ENCODE measurements at places on chromosomes 2 and 18. TPM values are rescaled to one million over a fixed set of nuclear protein-coding genes. Genes with fewer than 3 reads are reported as not detected.

The LAMA1 gene
- total RNA-seq = not detected

The SERPINB8 gene
- total RNA-seq = 25.5 TPM

The RAD51AP2 gene
- not detected for total RNA-seq

The HOXD10 gene
- not detected for total RNA-seq

GRCh38 chr2:99555404-99555803, 65.6 kb upstream of the REV1 start:
- no peak overlapping the region for H3K4me3 ChIP-seq
- no peak overlapping the region for H3K27ac ChIP-seq
- DNase-seq = no peak
- H3K36me3 ChIP-seq = no peaks in the 10 kb centered on the region

DNA sequence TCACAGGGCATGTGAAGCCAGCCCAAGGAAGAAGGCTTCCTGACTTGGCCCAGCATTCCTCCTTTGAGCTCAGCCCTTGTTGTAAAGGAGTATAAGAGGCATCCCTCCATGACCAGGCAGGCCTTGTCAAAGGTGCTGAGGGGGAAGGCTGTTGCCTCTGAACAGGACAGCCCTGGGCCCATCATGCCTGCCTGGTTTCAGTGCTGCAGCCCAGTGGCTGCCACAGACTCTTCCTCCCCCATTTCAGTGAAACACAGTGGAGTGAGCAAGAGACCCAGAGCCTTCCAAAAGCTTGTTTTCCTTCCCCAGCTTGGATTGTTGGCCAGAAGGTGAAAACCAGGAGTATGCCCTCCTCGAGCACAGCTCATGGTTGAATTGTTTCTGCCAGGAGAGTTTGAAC, 19.9 kb upstream of the RPL37A start:
- peaks cover 19% of the 10 kb centered on the region for H3K4me1 ChIP-seq
- H3K36me3 ChIP-seq = peaks cover 50% of the 10 kb centered on the region
- DNase-seq = no peak
- no peak overlapping the region for H3K4me3 ChIP-seq
- no peak overlapping the region for H3K27ac ChIP-seq

DNA sequence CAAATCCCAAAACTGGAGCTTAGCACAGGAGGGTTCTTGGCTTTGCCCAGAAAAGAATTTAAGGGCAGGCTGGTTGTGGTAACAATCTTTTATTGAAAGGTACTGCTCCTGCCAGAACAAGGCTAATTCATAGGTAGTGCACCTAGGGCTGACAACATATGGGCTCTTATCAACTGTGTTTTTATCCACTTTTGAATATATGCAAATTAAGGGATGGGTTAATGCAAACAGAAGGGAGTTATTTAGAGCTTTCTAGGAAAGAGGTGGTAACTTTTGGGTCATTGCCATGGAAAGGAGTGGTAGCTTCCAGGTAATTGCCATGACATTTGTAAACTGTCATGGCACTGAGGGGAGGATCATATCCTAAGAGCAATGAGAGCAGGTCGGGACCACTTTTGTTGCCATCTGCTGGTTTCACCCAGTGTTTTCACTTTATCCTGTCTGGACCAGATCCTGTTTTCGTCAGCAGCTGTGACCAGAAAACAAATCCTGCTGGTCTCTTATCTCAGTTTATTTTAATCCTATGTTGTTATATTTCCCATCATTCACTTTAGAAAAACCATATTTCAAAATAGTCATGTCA, 981 bp downstream of the C2orf66 start:
- H3K4me1 ChIP-seq = no peaks in the 10 kb centered on the region
- no peak overlapping the region for H3K4me3 ChIP-seq
- no peaks in the 10 kb centered on the region for H3K36me3 ChIP-seq
- DNase-seq = no peak

- H3K27ac ChIP-seq = no peak overlapping the region
- H3K4me1 ChIP-seq = peaks cover 10% of the 10 kb centered on the region
- peaks cover 16% of the 10 kb centered on the region for H3K27me3 ChIP-seq
- DNase-seq = no peak
- no peak overlapping the region for H3K4me3 ChIP-seq
- no peaks in the 10 kb centered on the region for H3K36me3 ChIP-seq
Measured at GRCh38 chr2:157246765-157247407, 10.6 kb upstream of the GALNT5 start.

DNA sequence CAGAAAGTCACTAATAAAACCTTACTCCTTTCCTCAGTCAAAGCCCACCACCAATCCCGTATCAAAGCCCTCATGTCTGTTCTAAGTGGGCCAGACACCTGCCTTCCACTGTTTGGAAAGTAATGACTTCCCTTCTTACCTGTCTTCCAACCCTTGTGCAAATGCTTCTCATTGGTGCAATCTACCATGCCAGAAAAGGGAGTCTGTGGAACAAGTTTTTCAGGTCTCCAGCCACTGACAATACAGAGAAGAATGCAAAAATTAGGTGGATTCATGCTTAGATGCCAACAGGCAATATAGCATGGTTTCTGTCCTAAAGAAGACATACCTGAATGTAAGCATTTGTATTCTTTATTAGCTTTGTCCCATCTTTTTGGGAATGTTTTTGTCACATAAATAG, 1140.6 kb upstream of the LRRTM1 start:
- H3K36me3 ChIP-seq = no peaks in the 10 kb centered on the region
- no peaks in the 10 kb centered on the region for H3K4me1 ChIP-seq
- no peak overlapping the region for H3K27ac ChIP-seq
- no peaks in the 10 kb centered on the region for H3K27me3 ChIP-seq
- no peak for DNase-seq
- no peak overlapping the region for H3K4me3 ChIP-seq

- H3K4me1 ChIP-seq = no peaks in the 10 kb centered on the region
- H3K36me3 ChIP-seq = no peaks in the 10 kb centered on the region
- H3K27ac ChIP-seq = no peak overlapping the region
- no peak overlapping the region for H3K4me3 ChIP-seq
- DNase-seq = no peak
- no peaks in the 10 kb centered on the region for H3K27me3 ChIP-seq
Measured at GRCh38 chr18:79583426-79583825, 96.2 kb upstream of the CTDP1 start.

Measured in activated CD4-positive, alpha-beta T cell treated with anti-CD3 and anti-CD28 coated beads, Interleukin-2, amount 10 ng/mL, durations not matched to agents 24 days and 14 days (primary cell).